Kidney capillary endothelial cell (primary cell): ENCODE measurements at places on chromosomes 2 and 18.

GRCh38 chr2:47890711-47891368 is 15.5 kb downstream of the FBXO11 start:
- no peak for DNase-seq

DNA sequence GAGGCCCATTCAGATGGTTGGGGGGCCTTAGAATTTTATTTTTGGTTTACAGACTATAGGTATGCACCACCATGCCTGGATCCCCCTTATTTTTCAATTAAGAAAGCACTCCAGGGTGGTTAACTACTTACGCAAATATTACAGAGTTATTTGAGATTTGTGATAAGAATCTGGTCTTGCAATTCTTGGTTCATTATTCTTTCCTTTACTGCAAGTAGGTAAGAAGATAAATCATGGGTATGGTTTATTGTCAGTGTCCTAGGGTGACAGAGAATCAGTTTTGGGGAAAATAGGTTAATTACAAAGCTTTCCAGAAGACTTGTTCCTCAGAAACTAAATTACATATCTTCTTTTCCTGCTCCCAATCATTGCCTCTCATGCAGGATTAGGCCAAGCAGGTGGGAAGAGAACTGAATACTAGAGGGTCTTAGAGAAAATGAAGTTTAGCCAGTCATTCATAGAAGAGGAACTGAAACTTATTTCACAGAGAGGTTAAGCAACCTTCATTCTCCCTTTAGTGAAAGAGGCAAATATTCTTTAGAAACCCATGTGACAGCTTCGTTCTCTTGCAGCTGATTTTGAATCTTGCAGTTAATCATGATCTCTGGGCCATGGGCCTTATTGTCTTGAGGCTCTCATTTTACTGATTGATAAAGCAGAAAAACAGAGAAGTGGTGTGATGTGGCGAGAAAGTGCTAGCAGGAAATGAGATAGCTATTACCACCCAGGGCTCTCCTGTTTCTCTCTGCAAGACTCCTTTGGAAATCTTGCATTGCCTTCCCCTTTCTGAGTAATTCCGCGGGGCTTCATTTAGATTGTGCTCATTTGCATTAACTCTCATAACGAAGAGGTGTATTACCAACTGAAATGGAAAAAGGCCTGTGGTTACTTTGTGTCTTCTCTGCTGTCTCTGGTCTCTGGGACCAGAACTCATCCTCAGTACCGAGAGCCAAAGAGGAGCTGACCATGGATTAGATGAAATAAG is 44.8 kb upstream of the ARHGAP25 start:
- DNase-seq = no peak

DNA sequence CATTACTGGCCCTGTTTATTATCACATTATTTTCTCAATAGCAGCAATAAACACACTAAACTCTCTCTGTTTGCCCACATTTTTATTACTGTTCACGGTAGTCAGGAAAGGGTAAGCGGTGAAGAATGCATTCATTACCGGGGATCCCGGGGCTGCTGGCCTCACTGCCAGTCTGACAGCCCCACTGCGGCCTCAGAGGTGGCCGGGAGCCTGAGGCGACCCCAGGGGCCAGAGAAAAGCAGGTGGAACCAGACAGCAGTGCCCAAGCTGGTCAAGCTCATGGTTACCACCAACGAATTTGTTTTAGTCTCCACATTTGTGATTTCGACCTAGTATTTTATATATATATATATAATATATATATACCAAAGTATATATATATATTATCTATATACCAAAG is 127.7 kb downstream of the LRATD1 start:
- no peak for DNase-seq

DNA sequence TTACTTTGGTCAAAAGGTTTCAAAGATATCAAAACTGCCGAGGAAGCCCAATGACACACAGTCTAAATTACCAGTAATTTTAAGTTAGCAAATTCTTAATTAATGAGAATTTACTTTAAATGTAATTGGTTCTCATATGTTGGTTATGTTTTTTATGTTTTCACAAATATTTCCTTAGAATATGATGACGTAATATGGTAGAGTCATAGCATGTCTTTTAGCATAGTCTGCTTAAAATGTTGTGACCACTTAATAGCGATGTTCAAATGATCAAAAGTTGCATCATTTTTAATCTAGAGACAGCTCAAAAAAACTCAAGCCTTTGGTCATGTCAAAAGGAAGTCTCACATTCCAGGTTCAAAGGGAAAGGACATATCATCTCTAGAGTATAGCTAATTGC is 123.3 kb upstream of the ST6GAL2 start:
- no peak for DNase-seq

- DNase-seq = no peak
Observed at GRCh38 chr2:147607379-147607778, 237.4 kb upstream of the ACVR2A start.

DNA sequence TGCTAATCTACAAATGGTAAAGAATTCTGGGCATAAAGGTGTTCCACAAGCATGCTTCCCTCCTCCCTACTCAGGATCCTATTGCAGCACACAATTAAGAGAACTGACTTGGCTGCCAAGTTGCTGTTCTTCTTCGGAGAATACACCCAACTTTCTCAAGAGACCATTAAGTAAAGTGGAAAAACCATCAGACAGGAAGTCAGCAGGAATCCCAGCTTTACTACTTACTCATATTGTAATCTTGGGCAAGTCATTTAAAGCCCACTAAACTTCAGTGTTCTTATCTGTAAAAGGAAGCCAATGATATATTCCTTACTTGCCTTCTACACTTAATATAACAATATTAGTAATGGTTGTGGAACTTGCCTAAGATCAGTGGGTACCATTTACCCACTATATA is 37.8 kb downstream of the PSTPIP2 start:
- no peak for DNase-seq

DNA sequence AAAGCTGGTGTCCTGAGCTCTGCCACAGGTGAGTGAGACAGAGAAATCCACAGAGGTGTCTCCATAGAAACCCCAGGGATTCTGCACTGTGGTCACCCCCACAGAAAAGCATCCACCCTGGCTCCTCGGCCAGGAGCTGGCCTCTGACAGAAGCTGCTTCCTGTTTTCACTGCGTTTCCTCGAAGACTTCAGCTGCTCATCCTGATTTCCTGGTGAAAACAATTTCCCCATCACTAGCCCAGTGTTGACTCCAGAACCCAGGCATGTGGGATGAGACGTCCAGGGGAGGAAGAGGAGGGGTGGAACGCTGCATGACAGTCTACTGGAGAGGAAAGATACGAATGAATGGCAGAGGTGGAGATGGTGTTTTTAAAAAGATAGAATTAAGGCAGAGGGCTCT is 60.3 kb upstream of the GPR45 start:
- DNase-seq = no peak

DNA sequence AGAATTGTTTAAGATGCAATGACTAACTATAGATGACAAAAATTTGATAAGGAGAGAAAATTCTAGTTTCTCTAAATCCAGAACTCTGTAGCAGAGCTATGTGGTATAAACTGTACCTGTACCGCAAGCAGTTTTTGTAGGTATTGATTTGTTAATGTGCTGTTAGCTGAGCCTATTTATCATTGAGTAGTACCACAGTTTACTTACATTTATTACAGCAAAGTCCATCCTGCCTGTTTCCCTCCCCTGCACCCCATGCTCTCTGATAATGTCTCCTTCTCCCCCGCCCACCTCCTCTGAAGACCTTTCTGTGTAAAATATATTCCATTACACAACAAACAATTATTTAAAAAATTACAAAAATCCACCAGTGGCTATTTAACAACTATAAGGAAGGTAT is 170.6 kb downstream of the RNF152 start:
- DNase-seq = no peak

- DNase-seq = no peak
Observed at GRCh38 chr2:112272669-112273068, 2.7 kb upstream of the ZC3H6 start.

GRCh38 chr2:43540021-43540779 is 55.6 kb downstream of the THADA start:
- no peak for DNase-seq

DNA sequence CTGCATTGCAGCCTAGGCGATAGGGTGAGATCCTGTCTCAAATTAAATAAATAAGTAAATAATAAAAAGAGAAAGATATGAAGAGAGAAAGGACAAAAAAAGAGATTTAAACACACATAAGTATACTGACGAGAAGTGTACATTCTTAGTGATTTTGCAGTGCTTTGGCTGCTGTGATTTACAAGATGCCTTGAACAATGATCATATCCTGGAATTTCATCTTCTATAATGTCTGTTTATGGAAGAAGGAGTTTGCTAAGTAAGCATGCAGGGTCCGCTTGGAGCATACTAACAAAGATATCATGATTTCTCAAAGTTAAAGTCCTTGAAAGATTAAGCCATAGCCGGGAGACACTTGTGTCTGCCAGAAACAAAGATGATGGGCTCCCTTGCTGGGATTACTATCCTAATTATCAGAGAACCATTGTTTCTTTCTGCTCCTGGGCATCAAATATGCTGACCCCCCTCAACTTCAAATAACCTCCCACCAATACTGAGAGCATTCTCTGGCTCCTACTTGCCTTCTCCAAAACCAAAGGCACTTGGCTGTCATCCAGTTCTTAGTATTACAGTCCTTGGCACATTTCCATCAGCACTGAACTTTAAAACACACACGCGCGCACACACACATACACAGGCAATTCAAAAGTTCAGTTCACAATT is 47.5 kb upstream of the STAM2 start:
- peak; percentile 10 for DNase-seq

DNA sequence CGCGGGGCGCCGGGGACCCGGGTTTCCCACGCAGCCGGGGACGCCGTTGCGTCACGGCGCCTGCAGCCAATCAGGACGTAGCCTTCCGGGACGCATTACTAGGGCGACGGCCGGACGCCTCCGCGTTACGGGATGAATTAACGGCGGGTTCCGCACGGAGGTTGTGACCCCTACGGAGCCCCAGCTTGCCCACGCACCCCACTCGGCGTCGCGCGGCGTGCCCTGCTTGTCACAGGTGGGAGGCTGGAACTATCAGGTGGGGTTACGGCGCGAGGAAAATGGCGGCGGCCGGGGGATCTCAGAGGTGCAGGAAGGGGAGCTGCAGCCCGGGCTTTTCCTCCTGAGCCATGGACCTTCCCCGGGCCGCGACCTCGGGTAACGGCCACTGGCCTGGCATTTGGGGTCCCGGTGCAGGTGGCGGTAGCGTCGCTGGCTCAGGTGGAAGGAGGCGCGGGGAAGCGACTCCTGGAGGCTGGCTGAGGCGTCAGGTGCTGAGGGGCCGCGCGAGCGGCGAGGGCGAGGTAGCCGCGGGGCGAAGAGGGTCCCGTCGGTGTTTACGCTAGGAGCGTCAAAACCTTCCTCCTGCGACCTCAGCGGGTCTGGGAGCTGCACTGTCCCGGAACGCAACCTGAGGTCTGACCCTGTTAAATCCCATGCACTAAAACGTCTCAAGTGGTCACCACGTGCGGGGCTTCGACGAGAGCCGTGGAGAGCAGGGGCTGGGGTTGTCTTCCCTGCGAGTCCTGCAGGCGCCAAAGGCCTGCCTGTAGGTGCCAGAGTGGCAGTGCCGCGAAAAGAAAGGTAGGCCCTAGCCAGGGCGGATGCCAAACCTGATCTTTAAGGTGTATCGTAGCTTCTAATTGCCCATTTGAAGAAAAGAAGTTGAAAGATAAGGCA is at the start of gene LCLAT1:
LCLAT1 (plus strand) TSS at position 98 of the 897 bp plus-strand sequence. CDS start 78,345 bp downstream, outside the sequence.
- DNase-seq = peak; percentile 63
